Fibroblast of skin of right quadriceps (primary cell): ENCODE measurements at places on chromosomes 16 and 17.

DNA sequence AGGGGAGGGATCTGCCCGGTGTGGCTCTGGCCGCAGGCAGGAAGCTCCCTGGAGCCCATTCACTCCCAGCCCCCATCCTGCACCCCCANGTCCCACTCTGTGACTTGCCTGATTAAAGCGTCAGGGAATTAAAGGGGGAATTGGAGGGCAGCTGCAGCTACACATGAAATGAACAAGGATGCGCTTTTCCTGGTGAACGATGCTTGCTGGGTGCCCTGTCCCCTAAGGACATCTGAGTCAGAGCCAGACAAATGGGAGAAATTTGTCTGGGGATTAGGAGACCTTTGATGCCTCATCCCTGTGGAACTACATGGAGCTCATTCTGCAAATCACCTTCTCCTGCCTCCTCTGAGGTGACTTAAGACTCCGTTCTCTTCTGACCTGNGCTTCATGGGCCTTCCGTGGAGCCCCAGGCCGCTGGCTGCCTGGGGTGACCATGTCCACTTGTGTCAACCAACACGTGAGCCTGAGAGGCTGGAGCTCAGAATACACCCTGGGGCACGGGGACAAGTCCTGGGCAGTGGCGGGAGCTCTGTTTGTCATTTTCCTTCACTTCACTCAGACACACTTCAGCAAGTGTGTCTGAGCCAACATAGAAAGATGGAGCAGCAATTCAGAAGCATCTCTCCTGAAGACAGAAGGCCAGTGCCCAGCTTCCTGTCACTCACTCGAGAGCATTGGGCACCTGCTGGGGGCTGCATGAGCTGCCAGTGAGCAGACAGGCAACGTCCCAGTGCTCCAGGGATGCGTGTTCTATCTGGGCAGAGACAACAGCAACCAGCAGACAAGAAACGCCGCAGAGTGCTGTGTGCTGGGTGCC lies 54.1 kb downstream of the METRNL start:
- peak; percentile 14 for DNase-seq

DNA sequence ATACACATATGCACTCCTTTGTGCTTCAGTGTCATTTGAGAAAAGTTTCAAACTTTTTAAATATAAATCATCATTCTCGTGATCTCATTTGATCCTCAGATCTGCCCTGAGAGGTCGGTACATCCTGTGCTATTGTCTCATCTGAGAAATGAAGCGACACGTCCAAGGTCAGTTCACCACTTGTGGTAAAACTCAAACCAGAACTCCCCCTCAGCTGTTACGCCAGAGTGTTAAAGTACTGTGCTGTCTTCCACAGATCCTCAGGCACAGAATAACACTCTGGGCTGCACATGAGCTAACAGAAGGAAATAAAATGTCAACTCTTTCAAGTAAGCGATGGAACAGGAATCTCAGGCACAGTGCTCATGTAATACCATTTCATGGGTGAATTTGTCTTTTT lies 31.4 kb downstream of the ANKFN1 start:
- no peak for DNase-seq

GRCh38 chr16:62966626-62967025 lies 930.4 kb upstream of the CDH8 start:
- no peak for DNase-seq

DNA sequence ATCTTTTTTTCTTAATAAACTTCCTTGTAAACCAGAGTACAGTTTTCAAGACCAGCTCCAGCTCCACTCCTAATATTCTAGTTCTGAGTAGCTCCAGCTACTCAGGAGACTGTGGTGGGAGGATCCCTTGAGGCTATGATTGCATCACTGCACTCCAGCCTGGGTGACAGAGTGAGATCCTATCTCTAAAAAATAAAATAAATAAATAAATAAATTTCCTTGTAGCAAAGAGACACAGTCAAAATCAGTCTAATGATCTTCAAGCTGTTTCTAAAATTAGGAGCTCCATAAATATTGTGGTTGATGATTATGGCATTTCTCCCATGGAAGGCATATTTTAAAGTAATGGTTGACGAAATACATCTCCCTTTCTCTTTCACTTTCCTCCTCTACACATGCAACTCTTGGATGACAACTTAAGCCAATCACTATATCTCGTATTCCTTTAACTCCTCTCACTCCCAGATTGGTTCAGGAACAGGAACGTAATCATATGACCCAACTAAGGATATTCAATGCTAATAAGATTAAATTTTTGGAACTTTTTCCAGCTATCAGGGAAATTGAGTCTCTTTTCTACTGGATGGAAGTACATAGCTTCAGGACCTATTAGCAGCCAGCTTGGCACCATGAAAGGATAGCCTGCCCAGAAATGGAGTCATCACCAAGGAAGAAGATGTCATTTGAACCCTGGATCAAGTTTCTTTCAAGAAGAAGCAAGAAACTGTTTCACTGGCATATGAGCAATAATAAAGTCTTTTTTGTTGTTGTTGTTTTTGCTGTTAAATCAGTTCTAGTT lies 42.1 kb upstream of the TAOK1 start:
- DNase-seq, result peak; percentile 48

- peak; percentile 42 for DNase-seq
These were observed 7.3 kb downstream of the CDH13 start for GRCh38 chr16:82633964-82634600.

DNA sequence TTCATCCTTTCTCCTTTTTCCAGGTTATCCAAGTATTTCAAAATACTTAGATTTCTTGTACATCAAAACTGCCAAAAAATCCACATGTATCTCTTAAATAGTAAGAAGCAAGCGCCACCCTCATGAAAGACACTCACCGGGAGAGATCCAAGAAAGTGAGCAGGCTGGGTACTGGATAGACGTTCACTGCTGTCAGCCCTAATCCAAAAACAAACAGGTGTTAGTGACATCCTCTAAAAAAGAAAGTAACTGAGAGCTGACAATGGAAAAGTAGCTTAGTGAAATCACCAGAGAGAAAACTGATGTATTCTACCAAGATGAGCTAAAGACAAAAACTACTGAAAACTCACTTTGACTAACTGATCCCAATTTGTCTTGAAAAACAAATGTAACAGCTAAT lies 46.1 kb downstream of the MARVELD3 start:
- no peak for DNase-seq

DNA sequence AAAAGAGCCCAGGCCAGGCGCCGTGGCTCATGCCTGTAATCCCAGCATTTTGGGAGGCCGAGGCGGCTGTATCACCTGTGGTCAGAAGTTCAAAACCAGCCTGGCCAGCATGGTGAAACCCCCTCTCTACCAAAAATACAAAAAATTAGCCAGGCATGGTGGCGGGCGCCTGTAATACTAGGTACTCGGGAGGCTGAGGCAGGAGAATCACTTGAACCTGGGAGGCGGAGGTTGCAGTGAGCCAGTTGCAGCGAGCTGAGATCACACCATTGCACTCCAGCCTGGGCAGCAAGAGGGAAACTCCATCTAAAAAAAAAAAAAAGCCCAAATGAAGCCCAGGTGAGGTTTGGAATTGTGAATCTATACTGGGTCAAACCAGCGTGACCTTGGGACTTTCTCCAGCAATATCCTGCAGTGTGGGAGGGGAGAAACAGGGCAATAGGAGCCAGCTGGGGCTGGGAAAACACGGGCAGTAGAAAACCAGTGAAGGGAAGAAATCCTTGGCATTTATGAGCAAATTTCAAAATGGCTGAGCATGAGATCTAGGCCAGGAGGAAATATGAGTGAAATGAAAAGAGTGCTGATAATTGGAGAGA lies 8.2 kb upstream of the DHX8 start:
- no peak for DNase-seq

DNA sequence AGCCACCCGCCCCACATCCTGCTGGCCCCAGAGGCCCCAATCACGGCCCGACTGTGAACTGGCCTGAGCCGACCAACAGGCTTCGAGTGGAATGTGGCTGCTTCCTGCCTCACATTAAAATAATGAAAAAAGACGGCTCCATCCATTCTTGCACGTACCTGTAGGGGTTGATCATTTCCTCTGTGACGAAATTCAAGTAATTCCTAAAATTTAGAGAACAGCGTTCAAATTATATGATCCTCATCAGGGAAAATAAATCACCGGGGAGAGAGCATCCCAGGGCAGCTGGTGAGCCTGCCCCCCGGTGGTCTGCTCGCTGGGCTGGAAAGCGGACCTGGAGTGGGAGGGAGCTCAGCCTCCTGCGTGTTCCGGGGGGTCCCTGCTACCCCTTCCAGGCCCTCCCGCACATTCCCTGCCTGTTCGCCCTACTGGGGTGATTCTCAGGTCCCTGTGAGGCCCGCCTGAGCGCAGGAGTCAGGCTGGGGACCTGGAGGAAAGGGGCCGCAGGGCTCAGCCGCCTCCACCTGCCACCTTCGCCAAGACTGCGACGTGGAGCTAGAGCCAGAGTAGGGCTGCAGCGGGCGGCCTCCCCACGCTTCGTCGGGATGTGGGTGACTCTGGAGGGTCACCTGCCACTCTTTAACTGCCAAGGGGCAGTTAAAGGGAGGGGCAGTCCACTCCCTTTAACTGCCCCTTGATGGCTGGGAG lies 28.9 kb downstream of the SLC7A5 start:
- DNase-seq, result no peak

GRCh38 chr16:4679850-4680636 lies 13.3 kb upstream of the NUDT16L1 start:
- DNase-seq, result no peak

DNA sequence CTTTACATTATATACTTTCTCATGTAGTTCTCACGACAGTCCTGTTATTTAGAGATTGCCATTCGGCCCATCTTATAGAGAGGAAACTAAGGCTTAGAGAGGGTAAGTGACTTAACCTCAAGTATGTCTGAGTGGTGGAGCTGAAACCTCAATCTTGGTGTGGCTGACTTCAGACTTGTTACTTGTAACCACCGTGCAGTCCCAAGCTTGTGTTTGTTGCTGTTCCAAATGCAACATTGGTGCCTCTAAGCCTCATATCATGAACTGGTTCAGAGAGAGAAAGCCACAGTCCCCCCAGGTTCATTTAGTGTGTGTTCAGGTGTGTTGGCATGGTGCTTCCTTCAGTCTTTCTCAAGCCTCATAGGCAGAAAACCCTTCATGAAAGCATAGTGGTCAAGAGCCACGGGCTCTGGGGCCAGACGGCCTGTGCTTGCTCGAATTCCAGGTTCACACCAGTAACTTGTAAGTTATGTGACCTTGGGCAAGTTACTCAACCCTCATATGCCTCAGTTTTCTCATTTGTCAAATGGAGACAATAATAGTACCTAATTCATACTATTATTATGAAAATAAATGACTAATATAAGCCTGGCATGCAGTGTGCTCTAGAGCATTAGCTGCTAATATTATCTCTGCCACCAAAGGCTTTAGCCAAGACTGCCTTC lies 39.9 kb downstream of the CDH1 start:
- no peak for DNase-seq

GRCh38 chr17:37695726-37696125 lies 49.1 kb downstream of the HNF1B start:
- DNase-seq, result no peak

GRCh38 chr16:49664221-49665215 lies 191.4 kb downstream of the ZNF423 start:
- DNase-seq, result no peak

DNA sequence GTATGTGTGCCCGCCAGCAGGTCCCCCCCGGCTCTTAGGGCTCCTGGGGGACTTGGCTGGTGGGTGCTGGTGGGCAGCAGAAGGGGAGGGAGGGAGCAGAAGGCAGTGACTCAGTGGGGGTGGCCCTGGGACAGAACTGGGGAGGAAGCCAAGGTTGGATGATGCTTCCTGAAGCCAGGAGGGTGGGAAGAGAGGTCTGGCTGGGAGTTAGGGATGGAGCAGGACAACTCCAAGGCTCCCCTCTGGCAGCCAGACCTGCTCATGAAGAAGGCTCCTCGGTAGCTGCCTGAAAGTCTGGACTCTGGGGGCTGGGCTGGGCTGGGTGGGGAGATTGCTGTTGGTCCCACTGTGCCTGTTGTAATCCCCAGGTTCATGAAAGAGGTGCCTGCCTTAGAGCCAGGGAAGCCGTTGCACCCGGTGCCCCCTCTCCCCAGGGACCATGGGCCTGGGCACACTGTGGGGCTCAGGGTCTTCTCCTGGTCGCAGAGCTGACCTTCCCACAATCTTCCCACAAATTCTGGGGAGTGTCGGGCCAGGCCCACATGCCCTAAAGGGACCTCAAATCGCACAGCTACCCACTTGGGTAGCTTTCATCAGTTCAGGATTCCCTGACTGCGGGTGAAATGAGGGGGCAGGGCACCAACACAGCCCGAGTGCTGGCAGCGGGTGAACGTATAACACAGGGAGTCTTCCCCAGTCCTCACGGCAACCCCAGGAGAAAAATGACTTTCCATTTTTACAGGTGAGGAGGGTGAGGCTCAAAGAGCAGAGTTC lies 1.1 kb upstream of the PLEKHG4 start:
- peak; percentile 88 for DNase-seq

DNA sequence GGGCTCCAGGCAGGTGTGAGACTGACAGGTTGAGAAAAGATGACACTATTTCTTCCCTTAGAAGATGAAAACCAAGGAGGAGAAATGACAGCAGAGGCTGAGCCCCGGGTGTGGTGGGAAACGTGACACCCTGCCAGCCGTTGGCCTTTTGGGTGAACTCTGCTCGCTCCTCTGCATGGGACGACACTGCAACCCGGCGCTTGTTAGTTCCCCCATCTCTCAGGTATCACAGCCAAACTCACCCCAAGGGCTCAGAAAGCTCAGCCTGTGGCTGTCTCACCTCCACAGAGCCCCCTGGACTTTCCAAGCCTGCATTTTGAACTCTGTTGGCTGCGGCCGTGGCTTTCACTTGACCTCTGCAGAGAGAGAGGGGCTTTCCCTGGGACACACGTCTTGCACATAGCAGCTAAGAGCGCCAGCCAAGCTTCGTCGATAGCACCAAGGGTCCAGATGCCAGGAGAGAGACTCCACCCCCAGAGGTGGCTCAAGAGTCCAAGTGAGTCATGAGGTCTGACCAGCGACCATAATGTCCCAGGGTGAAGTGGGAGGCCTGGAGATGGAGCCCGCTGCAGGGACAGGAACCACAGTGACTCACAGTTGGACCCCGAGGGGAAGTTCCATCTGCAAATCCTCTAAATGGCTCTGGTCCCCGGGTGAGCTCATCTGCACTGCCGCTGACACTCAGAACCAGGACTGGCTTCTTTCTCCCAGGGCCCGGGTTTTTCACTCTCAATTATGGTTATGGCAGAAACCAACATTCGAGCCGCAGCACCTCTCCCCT lies 301.9 kb downstream of the SOX9 start:
- peak; percentile 47 for DNase-seq

DNA sequence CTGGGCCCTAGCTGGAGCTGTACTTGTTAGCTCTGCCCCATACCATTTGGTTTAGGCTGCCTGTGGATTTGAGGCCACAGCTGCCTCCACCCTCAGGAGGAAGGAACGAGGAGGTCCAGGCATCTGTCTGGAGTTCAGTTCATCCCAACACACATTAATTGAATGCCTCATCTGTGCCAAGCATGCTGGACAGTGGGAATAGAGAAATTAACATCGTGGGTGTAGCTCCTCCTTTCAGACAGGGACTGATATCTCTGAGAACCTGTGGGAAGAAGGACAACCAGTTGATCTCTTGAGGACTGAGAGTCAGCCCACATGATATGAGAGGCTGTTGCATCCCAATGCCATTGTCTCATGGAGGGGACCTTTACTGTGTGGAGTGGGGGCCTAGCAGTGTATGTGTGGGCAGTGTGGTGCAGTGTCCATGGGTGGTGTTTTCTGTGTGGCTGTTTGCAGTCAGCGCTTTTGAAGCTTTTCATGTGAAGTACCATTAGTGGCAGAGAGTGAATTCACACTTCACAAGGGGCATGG lies 29.4 kb upstream of the DDX52 start:
- peak; percentile 13 for DNase-seq

- no peak for DNase-seq
These were observed 404.4 kb downstream of the HAPSTR1 start for GRCh38 chr16:9495824-9496223.
